Naive B cell (primary cell): ENCODE measurements at places on chromosomes 13 and 19. TPM values are rescaled to one million over a fixed set of nuclear protein-coding genes. Genes with fewer than 3 reads are reported as not detected.

DNA sequence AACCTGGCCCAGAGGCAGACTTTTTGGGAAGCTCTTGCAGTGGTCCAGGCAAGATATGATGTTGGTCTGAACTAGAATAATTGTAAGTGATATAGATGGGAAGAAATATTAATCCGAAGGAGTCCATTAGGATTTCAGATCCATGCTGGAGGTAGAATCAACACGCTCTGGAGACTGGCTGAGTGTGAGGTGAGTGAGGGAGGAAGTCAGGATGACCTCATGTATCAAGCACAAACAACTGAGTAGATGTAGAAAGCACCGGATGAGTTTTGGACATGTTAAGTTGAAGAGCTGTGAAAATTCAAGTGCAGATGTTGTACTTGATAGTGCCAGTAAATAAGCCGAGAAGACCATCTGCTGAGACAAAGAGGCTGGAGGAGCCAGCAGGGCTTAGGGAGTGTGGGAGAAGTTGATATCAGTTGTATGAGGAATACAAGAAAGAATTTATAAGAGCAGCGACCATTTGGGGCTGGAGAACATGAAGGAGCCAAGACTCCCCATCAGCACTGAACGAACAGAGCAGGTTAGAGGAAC, 5.3 kb upstream of the CNMD start:
- H3K4me3 ChIP-seq, result no peak overlapping the region
- H3K27me3 ChIP-seq, result peaks cover 36% of the 10 kb centered on the region
- H3K36me3 ChIP-seq, result peaks cover 7% of the 10 kb centered on the region
- H3K27ac ChIP-seq, result no peak overlapping the region

The CCDC8 gene
- not detected for polyA plus RNA-seq

The ATP12A gene
- polyA plus RNA-seq, result not detected

- peaks cover 7% of the 10 kb centered on the region for H3K27me3 ChIP-seq
- H3K36me3 ChIP-seq, result peaks cover 4% of the 10 kb centered on the region
- H3K4me1 ChIP-seq, result no peaks in the 10 kb centered on the region
- no peak overlapping the region for H3K4me3 ChIP-seq
- DNase-seq, result no peak
- H3K27ac ChIP-seq, result no peak overlapping the region
Observed at GRCh38 chr13:94947965-94948371, 235.6 kb upstream of the SOX21 start.

DNA sequence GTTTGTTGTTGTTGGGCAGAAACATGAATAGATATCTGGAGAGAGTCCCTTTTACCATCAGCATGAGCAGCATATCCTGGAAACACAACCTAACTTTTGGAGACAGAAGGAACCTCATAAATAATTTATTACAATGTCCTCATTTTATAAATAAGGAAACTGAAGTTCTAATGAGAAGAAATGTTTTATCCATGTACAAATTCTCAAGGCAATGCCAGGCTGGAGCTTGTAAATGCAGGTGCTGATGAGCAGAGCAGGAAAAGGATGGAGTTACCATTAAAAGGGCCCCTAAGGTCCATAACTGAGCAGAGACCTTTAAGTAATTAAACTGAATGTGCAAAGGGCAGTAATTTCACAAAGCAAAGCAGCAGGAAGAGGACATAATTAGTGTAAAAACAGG, 17.3 kb downstream of the LCP1 start:
- peak overlapping the region; percentile 42 for H3K4me3 ChIP-seq

DNA sequence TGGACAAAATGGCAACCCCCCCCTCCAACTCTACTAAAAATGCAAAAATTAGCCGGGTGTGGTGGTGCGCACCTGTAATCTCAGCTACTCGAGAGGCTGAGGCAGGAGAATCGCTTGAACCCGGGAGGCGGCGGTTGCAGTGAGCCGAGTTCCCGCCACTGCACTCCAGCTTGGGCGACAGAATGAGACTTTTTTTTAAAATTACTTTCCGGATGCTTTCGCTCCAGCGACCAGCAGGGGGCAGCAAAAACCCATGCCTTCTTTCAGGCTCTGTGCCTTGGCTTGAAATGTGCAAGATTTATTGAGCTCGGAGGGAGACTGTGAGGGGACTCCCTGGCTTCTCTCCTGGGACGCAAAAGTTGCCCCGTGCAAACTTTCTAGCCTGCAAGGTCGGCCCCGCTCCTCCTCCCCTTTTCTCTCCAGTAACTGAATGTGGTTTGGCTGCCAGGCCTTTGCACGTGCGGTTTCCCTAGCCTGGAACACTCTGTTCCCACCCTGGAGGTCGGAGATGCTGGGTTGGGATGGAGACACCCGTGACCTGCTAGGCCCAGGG, 61.4 kb upstream of the NFIC start:
- no peaks in the 10 kb centered on the region for H3K36me3 ChIP-seq
- peaks cover 25% of the 10 kb centered on the region for H3K27me3 ChIP-seq
- no peak overlapping the region for H3K4me3 ChIP-seq
- peak; percentile 59 for DNase-seq

GRCh38 chr19:47637550-47637949, 28.6 kb downstream of the BICRA start:
- no peaks in the 10 kb centered on the region for H3K36me3 ChIP-seq
- no peak for DNase-seq
- no peaks in the 10 kb centered on the region for H3K27me3 ChIP-seq
- H3K4me3 ChIP-seq, result no peak overlapping the region
- H3K27ac ChIP-seq, result no peak overlapping the region
